Activated CD4-positive, alpha-beta T cell treated with anti-CD3 and anti-CD28 coated beads, Interleukin-2, amount 50 U/mL, for 16 hours (primary cell): ENCODE measurements at places on chromosomes 12 and 14.

GRCh38 chr14:61927060-61927459 is 164.8 kb downstream of the SNAPC1 start:
- no peak for DNase-seq

DNA sequence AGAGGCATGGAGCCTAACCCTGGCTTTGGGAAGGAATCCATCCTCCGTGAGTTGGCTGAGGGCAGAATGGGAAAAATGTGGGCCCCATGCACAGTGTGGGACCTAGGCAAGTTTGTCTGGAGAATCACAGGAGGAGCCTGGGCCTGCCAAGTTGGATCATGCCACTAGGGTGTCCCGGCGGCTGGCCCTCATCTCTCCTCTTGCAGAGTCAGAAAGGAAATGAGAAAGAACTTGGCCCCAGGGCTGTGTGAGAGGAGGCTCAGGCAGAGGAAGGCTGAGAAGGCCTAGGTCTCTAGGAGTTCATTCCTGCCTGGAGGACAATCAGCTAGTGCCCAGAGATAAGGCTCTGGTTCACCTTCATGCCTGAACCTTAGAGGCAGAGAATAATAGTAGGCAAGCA is 2.5 kb upstream of the ESRRB start:
- no peak for DNase-seq

DNA sequence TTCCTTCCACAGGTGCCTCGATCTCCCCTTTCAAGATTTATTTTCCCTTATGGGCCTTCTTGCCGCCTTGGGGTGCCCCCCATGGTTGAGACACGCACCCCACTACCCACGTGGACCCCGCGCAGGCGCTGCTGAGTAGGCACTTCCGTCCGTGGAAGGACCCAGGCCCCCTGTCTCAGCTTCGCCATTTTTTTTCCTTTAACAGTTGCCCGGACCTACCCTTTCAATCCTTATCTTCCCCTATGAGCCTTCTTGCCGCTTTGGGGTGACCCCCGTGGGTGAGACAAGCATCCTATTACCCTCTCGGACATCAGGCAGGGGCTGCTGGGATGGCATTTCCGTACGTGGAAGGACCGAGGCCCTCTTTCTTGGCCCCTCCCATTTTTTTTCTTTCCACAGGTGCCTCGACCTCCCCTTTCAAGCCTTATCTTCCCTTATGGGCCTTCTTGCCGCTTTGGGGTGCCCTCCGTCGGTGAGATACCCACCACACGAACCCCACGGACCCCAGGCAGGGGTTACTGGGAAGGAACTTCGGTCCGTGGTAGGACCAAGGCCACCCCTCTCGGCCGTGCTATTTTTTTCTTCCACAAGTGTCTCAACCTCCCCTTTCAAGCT is 268.2 kb downstream of the ALG10 start:
- no peak for DNase-seq

GRCh38 chr14:20998139-20998538 is 954 bp upstream of the SLC39A2 start:
- no peak for DNase-seq

GRCh38 chr12:21675641-21676040 is 18.0 kb upstream of the LDHB start:
- DNase-seq, result no peak

DNA sequence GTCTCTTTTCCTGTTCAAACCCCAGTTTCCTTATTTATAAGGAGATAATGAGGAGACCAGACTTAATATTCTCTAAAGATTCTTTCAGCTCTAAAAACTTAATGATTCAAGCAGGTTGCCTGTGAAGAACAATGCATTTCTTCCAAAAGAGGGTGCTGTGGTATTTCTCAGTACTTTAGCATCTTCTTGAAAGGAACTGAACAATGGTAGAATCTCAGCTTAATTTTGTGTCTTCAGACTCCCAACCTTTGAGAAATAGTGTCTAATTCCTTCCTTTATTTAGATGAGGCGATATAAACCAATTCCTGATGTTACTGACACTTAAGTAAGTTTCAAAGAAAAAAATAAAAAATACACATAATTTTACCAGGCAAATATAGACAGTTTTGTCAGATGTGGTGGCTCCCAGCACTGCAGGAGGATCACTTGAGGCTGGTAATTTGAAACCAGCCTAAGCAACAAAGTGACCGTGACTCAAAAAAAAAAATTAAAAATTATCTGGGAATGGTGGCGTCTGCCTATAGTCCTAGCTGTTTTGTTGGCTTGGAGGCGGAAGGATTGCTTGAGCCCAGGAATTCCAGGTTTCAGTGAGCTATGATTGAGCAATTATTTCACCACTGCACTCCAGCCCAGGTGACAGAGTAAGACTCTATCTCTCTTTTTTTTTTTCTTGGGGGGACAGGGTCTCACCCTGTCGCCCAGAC is 76.9 kb upstream of the PSMA6 start:
- no peak for DNase-seq

GRCh38 chr12:6828781-6829535 is 751 bp downstream of the P3H3 start:
- DNase-seq, result no peak

DNA sequence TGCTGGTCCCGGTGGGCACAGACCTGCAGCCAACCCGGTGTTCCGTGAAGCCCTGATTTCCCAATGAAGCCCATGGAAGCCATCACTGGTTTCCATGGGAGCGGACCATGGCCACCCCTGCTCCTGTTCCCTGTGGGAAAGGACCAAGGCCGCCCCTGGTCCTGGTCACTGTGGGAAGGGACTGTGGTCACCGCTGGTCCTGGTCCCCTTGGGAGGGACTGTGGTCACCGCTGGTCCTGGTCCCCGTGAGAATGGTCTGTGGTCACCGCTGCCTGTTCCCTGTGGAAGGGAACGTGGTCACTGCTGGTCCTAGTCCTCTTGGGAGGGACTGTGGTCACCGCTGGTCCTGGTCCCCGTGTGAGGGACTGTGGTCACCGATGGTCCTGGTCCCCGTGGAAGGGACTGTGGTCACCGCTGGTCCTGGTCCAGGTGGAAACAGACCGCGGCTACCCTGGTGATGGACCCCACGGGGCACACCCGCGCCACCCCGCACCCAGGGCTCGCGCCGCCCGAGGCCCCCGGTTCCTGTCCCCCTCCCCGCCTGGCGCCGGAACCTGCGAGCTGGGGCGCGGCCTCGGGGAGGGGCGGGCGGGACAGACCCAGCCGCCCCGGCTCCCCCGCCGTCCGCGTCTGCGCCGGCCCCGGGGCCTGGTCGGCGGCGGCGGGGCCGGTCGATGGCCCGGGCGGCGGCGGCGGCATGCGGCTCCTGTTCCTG is at the start of gene GLT1D1:
GLT1D1 (plus strand) TSS at position 594 of the 715 bp plus-strand sequence; CDS start at position 698, 104 bp downstream.
- DNase-seq, result no peak
